ENCODE measurements at places on chromosomes 5 and 9. TPM values are rescaled to one million over a fixed set of nuclear protein-coding genes. Genes with fewer than 3 reads are reported as not detected.

Gene FAM221B
- not detected for total RNA-seq

Gene GOLPH3
- total RNA-seq: 171 TPM

DNA sequence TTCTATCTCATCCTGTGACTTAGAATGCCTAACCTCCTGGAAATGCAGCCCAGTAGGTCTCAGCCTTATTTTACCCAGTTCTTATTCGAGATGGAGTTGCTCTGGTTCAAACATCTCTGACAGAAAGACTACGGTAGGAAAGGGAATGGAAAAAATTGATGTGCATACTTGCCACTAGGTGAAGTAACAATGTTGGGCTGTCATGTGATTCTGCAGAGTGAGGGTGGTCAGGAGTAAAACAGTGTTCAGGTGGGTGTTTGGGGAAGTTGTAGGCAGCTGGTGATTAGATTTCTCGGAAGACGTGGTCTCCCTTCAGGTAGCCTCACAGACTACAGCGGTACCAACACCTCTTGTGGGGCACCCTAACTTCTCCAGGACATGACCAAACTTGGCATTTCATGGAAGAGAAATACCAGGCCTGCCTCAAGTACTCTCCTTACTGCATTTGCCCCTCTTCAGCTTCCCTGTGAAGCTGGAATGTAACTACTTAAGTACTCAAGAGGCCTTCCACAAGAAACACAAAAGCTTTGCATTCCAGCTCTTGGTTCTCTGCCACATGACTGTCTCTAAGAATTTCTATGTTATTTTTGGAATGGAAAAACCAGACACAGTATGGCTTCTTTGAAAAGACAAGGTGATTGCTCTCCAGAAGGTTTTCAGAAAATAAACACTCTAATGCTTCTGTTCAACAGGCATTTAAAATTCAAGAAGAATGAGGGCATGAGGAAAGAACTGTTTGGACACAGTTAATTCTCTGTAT lies 17.4 kb upstream of the ENTREP1 start:
- H3K27me3 ChIP-seq: no peaks in the 10 kb centered on the region
- H3K36me3 ChIP-seq: no peaks in the 10 kb centered on the region
- no peak overlapping the region for H3K4me3 ChIP-seq
- DNase-seq: no peak
- peaks cover 6% of the 10 kb centered on the region for H3K4me1 ChIP-seq

Gene MEIKIN
- not detected for total RNA-seq

Gene SAPCD2
- 8.7 TPM for total RNA-seq

DNA sequence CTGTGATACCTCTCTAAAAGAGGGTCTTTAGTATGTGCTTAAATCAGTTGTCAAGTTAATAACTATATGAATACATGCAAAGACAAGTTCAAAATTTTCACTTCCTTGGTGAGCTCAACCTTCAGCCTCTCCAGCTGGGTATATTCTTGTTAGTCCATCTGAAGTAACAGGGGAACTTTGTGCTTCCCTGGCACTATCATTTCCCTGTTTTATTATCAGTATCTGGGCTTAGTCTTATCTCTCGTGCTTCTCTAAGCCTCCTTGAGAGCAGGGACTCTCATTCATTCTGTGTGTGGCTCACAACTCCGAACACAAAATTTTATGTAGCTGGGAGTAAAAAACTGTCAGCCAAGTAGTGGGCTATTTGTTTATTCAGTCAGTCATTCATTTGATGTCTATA lies 175.9 kb upstream of the MAP3K1 start:
- no peaks in the 10 kb centered on the region for H3K27me3 ChIP-seq
- DNase-seq: no peak
- no peaks in the 10 kb centered on the region for H3K4me1 ChIP-seq
- H3K27ac ChIP-seq: no peak overlapping the region
- H3K36me3 ChIP-seq: no peaks in the 10 kb centered on the region

Gene VLDLR
- total RNA-seq: 4.9 TPM

GRCh38 chr9:120436983-120437475 lies 142.9 kb downstream of the CDK5RAP2 start:
- H3K36me3 ChIP-seq: peaks cover 7% of the 10 kb centered on the region
- H3K27ac ChIP-seq: no peak overlapping the region
- H3K27me3 ChIP-seq: no peaks in the 10 kb centered on the region
- DNase-seq: peak; percentile 67
- H3K4me1 ChIP-seq: peaks cover 4% of the 10 kb centered on the region

- H3K36me3 ChIP-seq: no peaks in the 10 kb centered on the region
- H3K4me1 ChIP-seq: peaks cover 6% of the 10 kb centered on the region
- H3K4me3 ChIP-seq: peak overlapping the region; percentile 43
- no peak overlapping the region for H3K27ac ChIP-seq
These were observed 1.3 kb upstream of the ISL1 start for GRCh38 chr5:51381761-51382474.

DNA sequence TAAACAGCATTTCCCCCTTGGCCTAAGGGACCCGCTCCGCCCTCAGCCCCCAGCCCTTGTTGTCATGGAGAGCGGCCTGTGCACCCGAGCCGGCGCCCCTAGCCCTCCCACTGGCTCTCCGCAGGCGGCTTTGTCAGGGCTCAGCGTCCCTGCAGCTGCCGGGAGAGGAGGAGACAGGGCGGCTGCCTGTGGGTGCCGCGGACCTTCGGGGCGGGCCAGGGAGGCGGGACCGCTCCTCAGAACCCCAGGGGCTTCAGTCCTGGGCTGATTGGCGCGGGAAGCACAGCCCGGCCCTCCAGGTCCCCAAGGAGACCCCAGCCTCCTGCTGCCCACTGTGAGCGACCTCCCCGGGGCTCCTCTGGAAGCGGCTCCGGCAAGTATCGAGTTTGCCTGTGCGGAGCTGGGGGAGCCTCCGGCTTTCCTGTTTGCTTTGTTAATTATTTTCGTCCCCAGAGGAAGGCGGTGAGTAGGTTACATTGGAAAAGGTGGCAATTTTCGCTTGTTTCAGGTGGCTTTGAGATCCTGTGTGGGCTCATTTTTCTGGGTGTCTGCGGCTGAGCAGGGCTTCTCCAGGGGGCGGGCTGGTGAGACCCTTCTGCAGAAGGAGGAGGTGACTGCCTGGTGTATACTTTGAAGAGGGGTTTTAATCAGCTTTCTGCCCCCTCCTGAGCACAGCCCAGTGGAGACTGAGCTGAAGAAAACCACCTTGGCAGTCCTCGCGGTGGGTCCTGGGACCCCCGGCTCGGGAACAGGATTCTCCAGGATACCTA lies at the start of gene FGD3:
Gene FGD3 (plus strand): TSS at position 256 of the 770 bp plus-strand sequence. CDS start 28,734 bp downstream, outside the sequence.
- no peak for DNase-seq
- H3K36me3 ChIP-seq: no peaks in the 10 kb centered on the region
- H3K4me3 ChIP-seq: peak within 1 kb of the TSS; percentile 61

DNA sequence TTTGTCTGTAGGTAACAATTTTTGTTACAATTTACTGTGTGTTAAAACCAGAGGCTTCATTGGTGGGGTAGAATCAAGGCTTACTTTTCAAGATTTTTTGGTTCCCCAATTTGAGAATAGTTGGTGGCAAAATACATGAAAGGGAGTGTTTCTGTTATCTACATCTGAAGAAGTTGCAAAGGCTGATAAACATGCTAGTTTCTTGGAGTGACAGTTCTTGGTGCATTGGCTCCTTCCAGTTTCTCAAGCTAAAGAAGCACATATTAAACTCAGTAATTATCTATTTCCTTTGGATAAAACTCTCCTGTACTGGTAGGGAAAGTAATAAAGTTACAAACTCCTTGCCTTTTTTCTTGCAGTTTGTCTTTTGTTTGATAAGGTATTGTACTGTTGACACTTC lies 5.9 kb downstream of the MACIR start:
- peaks cover 23% of the 10 kb centered on the region for H3K4me1 ChIP-seq
- H3K36me3 ChIP-seq: no peaks in the 10 kb centered on the region
- no peak overlapping the region for H3K4me3 ChIP-seq
- DNase-seq: no peak
- H3K27ac ChIP-seq: no peak overlapping the region

Gene DRD1
- total RNA-seq: 0.11 TPM

Gene RALGDS
- total RNA-seq: 53.9 TPM

GRCh38 chr9:91200692-91201336 lies 160.9 kb downstream of the AUH start:
- H3K36me3 ChIP-seq: no peaks in the 10 kb centered on the region
- H3K4me1 ChIP-seq: no peaks in the 10 kb centered on the region
- H3K27ac ChIP-seq: no peak overlapping the region
- H3K4me3 ChIP-seq: no peak overlapping the region
- no peaks in the 10 kb centered on the region for H3K27me3 ChIP-seq

- H3K27me3 ChIP-seq: no peaks in the 10 kb centered on the region
- peaks cover 31% of the 10 kb centered on the region for H3K4me1 ChIP-seq
- H3K4me3 ChIP-seq: peak overlapping the region; percentile 48
- no peaks in the 10 kb centered on the region for H3K36me3 ChIP-seq
- peak overlapping the region; percentile 69 for H3K27ac ChIP-seq
These were observed 666.4 kb upstream of the ZNF608 start for GRCh38 chr5:125412561-125413495.

DNA sequence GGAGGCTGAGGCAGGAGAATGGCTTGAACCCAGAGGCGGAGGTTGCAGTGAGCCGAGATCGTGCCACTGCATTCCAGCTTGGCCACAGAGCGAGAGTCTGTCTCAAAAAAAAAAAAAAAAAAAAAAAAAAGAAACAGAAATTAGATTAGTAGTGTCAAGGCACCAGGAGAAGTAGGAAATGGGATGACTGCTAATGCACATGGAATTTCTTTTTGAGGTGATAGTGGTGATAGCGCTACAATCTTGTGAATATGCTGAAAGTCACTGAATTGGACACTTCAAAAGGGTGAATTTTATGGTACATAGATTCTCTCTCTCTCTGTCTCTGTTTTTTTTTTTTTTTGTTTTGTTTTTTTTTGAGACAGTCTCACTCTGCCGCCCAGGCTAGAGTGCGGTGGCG lies 42.1 kb upstream of the SUB1 start:
- H3K27me3 ChIP-seq: no peaks in the 10 kb centered on the region
- H3K36me3 ChIP-seq: no peaks in the 10 kb centered on the region
- no peaks in the 10 kb centered on the region for H3K4me1 ChIP-seq
- DNase-seq: no peak
- no peak overlapping the region for H3K4me3 ChIP-seq

- no peak for DNase-seq
- H3K4me3 ChIP-seq: no peak overlapping the region
- no peaks in the 10 kb centered on the region for H3K4me1 ChIP-seq
- no peaks in the 10 kb centered on the region for H3K36me3 ChIP-seq
- no peak overlapping the region for H3K27ac ChIP-seq
- H3K27me3 ChIP-seq: no peaks in the 10 kb centered on the region
These were observed 212.4 kb downstream of the MAPKAP1 start for GRCh38 chr9:125494653-125494915.

- no peak overlapping the region for H3K27ac ChIP-seq
- no peaks in the 10 kb centered on the region for H3K4me1 ChIP-seq
- peaks cover 11% of the 10 kb centered on the region for H3K27me3 ChIP-seq
- H3K4me3 ChIP-seq: no peak overlapping the region
- no peak for DNase-seq
These were observed 94.5 kb downstream of the LMX1B start for GRCh38 chr9:126708178-126708577.

GRCh38 chr9:90915693-90916092 lies 114.1 kb downstream of the SYK start:
- H3K27me3 ChIP-seq: no peaks in the 10 kb centered on the region
- H3K27ac ChIP-seq: peak overlapping the region; percentile 15
- H3K4me3 ChIP-seq: no peak overlapping the region
- no peaks in the 10 kb centered on the region for H3K36me3 ChIP-seq
- H3K4me1 ChIP-seq: peaks cover 19% of the 10 kb centered on the region

Gene PCDHGA2
- total RNA-seq: 4.9 TPM

Gene ITGA1
- 42.7 TPM for total RNA-seq

Gene SLC28A3
- not detected for total RNA-seq
